ENCODE measurements at places on chromosomes 6 and 20. TPM values are rescaled to one million over a fixed set of nuclear protein-coding genes. Genes with fewer than 3 reads are reported as not detected.

DNA sequence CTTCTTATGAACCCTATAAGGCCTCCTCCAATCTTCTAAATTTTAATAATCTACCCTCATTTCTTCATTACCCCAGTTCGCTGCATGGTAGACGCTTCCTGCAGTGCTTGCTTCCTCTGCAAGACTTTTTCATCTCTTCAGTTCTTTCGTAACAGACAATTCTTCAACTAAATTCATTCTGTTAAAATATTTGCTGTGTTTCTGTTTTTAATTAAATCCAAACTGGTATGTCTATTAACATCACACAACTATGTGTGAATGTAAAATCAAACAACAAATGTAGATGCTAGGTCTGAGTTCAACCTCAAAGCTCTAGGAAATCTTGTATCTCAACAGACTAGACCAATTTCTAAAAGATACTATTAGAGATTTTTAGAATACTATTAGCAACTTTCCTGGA is 199.3 kb downstream of the RNGTT start:
- no peak overlapping the region for H3K27ac ChIP-seq
- no peaks in the 10 kb centered on the region for H3K27me3 ChIP-seq
- no peaks in the 10 kb centered on the region for H3K4me1 ChIP-seq
- no peak for DNase-seq

FAM184A gene
- 4.8 TPM for total RNA-seq

ZNF217 gene
- total RNA-seq = 30.9 TPM

DNA sequence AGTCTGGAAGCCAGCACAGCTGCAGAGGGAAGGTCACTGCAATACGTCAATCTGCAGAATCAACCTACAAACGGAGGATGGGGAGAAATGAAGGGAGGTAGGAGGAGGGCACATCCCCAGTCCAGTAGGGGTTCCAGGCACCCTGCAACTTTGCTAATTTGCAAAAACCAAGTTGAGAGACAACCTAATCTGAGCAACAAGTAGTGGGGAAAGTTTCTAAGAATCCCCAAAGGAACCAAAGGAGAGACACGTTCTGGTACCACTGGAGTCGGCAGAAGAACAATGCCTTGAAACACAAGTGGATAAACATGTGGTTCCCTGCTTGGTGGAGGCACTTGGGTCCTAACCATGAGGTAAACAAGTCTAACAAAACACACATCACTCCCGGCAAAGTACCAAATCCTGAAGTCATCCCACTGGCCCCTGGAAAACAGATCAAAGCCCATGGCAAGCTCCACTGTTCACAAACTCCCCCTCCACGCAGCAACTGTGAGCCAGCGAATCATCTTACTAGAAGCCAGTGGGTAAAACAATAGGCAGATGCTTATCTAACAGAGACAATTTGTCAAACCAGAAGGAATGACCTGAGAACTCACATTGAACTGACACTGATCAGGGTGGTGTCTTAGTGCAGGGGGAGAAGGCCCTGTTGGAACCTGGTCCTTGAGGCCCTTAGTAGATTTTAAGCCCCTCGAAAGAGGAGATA is 4.7 kb downstream of the MRPS18A start:
- no peak overlapping the region for H3K4me3 ChIP-seq
- H3K36me3 ChIP-seq = no peaks in the 10 kb centered on the region

GRCh38 chr6:142926494-142927270 is 18.3 kb downstream of the HIVEP2 start:
- peak overlapping the region; percentile 59 for H3K27ac ChIP-seq
- DNase-seq = peak; percentile 91
- no peaks in the 10 kb centered on the region for H3K27me3 ChIP-seq
- peak overlapping the region; percentile 36 for H3K4me3 ChIP-seq
- H3K36me3 ChIP-seq = no peaks in the 10 kb centered on the region

Measured in aorta (tissue), 5 donors.